Aorta (tissue), 5 donors: ENCODE measurements at places on chromosomes 7 and 10.
A peak's percentile ranks its signal among the peaks of the same experiment; 100 is the strongest.

GRCh38 chr10:55058800-55059199 is 257.8 kb upstream of the PCDH15 start:
- DNase-seq, result no peak

DNA sequence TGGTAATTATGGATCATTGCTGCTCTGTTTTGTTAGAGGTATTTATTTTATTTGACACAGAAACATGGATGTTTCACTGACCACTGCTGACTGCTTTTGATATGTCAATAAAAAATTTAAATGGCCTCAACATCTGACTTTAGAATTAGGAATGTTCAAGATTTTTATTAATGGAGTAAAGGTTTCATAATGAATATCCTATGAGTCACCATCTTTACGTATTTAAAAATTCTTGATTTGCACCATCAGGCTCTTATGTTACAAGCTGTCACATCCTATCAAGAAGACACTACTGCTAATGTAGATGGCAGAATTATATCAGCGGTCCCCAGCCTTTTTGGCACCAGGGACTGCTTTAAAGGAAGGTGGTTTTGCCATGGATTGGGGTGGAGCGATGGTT is 578.7 kb upstream of the NRP1 start:
- no peak for DNase-seq

GRCh38 chr10:30811276-30812017 is 181.9 kb upstream of the LYZL2 start:
- DNase-seq, result no peak

- no peak for DNase-seq
Observed at GRCh38 chr10:78545756-78546155, 512.1 kb downstream of the RPS24 start.

- no peak for DNase-seq
Observed at GRCh38 chr10:31883397-31883796, 45.2 kb downstream of the ARHGAP12 start.

- DNase-seq, result no peak
Observed at GRCh38 chr7:122364761-122365280, 60.3 kb upstream of the FEZF1 start.

- DNase-seq, result no peak
Observed at GRCh38 chr10:61028861-61029361, 84.9 kb upstream of the RHOBTB1 start.

DNA sequence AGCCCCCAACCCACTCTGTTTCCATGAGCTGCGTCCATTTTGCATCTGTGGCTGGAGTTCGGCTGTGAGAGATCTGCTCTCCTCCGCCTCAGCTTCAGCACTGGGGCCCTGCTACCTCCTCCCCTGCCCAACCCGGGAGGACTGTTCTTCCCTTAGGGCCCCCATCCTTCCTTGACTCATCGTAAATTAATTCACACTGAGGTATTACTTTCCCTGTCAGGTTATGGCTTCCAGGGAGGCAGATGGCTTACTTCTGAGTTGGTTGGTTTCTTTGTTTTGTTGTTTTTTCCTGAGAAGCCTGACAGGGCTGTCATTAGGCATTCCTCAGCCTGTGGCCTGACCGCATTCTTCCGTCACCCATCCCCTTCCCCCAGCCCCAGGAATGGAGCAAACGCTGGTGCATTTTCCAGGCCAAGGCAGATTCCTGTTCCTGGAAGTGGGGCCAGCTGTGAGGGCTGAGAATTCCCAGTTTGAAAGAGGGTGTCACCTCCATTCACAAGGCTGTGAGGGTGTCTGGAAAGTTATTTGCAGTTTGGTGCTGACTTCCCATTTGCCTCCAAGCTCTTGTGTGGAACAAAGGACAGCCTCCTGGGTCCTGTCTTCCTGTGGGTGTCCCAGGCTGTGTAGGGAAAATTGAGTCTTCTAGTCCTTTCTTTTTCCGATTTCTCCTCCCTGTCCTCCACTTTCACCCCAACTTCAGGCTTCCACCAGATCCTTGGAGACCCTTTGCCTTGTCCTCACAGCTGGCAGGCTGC is 11.7 kb downstream of the CPA5 start:
- no peak for DNase-seq

DNA sequence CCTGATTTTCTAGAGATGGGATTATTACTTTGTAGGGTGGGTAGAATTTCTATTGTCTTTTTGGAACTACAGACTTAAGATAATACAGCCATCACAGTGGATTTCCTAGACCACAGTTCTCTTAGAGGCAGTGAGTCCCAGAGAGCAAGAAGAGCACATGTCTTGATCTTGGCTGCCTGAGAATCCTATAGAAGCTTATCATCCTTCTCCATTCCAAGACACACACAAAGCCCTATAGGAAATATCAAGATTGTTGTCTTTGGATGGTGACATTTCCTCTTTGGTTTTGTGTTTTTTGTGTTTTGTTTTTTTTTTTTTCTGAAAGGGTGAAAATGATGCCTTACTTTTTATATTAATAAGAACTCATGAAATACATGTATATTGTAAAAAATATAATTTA is 143.1 kb downstream of the AHR start:
- DNase-seq, result no peak

- no peak for DNase-seq
Observed at GRCh38 chr7:130708766-130709165, 22.4 kb upstream of the TSGA13 start.

DNA sequence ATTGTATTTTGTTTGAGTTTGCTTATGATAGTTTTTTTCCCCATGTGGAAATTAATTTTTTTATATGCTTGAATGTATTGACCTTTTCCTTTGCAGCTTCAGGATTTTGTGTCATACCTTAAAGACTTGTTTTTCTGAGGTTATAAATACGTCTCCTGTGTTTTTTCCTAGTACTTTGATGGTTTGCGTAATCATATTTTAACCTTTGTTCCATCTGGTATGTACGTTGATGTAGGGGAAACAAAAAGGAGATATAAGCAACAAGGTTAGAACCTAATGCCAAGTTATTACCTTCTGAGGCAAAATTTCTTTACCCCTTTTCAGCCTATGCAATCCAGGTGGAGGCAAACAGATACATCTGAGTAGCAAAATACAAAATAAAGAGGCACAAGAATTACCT is 17.9 kb downstream of the FGL2 start:
- no peak for DNase-seq

DNA sequence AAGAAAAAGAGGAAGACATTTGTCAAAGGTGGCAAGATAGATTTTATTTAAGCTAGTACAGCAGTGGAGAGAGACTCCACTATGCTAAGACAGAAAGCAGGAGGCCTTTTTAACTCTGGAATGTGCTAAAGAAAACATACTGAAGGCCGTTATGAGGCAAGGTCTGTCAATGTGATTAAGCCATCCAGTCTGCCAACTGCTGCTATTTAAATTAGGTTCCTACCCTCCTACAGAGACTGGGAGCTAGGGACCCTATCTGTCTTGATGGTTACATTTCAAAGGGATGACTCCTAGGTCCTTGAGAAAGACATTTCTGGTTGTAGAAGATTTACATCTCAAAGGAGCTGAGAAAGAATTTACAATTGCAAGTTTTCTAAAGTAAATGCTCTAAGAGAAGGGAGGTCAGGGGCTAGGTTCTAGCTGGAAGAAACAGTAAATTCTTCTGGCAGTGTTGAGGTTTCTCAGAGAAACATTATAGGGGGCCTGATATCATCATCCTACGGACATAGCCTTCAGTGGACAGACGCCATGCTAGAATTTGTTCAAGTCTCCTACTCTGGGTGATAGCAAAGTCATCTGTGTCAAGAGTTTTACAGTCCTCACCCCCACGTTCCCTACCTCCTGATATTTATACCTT is 211.6 kb downstream of the PHF14 start:
- DNase-seq, result no peak

- DNase-seq, result no peak
Observed at GRCh38 chr7:22617166-22617565, 109.8 kb upstream of the IL6 start.

DNA sequence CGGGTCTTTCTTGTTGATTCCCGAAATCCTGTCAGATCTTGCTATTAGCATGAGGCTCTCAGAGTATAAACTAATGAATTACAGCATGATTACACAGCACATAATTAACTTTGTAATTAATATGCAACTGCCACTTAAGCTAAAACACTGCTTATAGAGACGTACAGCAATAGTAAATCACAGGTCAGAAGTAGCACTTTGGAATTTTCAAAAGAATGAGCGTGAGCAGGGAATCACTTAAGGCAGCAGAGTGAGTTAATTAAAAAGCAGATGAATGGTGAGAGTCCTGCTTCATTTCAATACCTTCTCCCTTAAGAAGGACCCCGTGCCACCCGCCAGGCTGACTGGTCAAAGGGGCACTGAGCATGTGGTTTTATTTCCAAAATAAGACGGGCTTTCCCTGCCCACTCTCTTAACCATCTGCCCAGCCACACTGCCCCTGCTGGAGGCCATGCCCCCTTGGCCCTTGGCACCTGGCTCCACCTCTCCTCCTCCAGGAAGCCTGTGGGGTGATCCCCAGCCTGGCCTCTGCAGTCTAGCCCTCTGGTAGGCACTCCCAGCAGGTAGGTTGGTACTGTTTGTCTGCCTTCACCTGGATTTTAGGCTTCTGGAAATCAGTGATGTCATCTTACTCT is 117.8 kb downstream of the ZMIZ1 start:
- DNase-seq, result no peak

DNA sequence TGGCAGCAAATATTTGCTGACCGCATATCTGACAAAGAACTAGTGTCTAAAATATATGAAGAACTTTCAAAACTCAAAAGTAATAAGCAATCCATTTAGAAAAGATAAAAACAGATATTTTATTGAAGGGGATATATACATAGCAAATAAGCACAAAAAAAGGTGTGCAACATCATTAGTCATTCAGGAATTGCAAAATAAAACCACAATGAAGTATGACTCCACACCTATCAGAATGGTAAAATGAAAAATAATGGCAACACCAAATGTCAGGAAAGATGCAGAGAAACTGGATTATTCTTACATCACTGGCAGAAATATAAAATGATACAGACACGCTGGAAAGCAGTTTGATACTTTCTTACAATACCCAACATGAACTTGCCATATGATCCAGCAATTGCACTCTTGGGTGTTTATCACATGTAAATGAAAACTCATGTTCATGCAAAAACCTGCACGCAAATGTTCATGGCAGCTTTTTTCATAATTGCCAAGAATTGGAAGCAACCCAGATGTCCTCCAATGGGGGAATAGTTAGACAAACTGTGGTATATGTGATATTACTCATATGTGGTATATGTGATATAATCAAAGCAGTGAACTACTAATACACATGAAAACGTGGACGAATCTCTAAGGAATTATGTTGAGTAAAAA is 645.5 kb downstream of the GRID1 start:
- no peak for DNase-seq

DNA sequence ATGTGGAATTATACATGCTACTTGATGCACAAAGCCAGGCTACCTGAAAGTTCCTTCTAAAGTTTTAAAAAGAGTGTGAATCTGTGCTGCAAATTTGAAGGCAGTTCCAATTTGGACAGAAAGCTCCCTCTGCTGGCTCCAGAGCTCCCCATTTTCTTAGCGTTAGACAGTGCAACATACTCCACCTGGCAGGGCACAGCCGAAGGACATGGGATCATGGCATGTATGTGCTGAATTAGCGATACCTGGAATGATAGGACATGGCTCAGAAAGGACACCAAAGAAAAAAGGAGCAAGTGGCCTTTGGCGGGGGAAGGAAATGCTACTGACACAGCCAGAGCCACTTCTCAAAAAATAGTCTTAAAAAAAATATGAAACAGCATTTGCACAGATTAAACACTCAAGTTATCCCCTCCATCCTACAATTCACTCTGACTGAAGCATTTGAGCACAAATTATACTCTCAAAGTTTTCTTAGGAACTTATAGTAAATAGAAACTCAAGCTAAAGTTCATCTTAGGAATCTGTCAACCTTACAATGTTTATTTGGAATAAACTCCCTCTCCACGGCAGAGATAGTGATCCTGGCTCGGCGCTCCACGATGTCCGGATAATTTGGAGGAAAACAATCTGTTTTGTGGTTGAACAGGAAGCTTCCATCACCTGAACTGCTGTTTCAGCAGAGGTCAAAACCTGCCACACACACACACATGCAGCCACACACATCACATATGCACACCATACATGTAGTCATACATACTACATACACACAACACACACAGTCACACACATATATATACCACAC is 80.0 kb downstream of the C7orf25 start:
- peak; percentile 71 for DNase-seq

DNA sequence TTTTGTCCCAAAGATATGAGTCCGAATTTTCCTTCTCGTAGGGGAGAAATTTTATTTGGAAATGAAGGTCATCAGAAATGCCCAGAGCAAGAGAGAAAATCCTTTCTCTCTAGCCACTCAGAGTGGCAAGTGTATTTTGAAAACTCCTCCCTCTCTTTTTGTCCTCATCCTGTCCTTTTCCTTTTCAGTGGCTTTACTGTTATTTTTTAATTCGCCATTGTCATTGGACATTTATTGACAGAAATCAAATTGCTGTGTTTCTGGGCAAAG is 39.6 kb downstream of the TET1 start:
- no peak for DNase-seq

GRCh38 chr10:51838471-51838870 is 139.1 kb upstream of the CSTF2T start:
- DNase-seq, result no peak

DNA sequence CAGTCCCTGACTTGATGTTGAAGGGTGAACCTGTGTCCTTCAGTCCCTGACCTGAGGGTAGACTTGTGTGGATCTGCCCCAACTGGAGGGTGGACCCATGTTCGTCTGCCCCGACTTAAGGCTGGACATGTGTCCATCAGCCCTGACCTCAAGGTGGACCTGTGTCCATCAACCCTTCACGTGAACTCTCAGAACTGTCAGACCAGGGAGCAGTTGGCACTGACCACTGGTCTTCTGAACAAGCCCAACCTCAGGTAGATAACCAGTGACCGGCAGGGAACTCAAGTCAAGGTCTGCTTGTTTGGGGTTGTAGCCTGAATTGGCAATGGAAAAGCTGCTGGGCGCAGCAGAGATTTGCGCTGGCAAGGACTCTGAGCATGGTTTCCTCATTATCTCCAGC is 96.5 kb downstream of the ADCY1 start:
- DNase-seq, result no peak

- DNase-seq, result no peak
Observed at GRCh38 chr10:110239892-110240291, 32.5 kb downstream of the MXI1 start.

DNA sequence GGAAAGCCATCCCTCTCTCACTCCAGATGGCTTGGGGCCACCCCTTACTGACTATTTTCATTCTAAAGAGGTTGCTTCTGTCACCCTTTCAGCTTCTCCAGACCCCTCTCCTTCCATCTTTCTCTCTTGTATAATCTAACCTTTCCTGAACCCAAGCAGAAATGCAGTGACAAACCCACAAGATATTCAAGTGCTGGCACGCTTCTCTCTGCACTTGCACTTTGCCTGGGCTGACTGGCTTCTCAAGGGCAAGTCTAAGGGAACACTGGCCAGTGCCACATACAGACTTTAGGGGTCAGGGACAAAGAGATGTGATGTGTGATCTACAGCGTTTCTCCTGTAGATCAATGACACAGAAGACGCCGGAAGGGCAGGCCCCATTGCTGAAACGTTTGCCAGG is 150.4 kb upstream of the LANCL2 start:
- no peak for DNase-seq

- no peak for DNase-seq
Observed at GRCh38 chr7:7701527-7701926, 16.9 kb downstream of the RPA3 start.

- no peak for DNase-seq
Observed at GRCh38 chr10:76727038-76727437, 910.6 kb downstream of the KCNMA1 start.

- peak; percentile 62 for DNase-seq
Observed at GRCh38 chr7:5997210-5997808, 11.5 kb downstream of the PMS2 start.
